ENCODE measurements at places on chromosomes 3 and 15.

- DNase-seq, result no peak
Measured at GRCh38 chr15:77641999-77642398, 9.3 kb upstream of the LINGO1 start.

- DNase-seq, result no peak
Measured at GRCh38 chr3:13111173-13111872, 38.1 kb upstream of the IQSEC1 start.

DNA sequence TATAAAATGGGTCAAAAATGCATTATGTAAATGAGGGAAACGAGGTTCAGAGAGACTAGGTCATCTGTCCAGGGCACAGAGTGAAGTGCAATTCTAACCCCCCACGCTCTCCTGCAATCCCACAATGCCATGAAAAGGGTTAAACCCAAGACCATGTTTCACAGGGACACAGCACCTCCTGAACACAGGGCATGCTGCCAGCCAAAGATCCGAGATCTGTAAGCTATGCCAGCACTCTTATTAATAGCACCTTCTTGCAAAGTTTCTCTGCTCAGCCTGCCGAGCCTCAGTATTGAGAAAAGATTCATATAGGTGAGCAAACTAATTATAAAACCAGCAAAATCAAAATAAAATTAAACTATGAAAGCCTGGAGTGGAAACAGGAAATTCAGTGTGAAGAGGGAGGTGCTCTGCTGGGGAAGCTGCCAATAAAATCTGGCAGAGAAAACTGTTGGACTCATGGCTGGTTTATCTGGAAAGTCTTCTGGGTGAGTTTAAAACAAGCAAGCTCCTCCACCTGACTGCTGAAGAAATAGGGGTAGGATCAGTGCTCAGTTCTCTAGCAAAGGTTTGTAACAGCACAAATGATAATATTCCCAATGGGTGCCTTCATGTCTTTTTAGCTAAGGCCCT is 50.3 kb downstream of the LRIG1 start:
- DNase-seq, result peak; percentile 36

DNA sequence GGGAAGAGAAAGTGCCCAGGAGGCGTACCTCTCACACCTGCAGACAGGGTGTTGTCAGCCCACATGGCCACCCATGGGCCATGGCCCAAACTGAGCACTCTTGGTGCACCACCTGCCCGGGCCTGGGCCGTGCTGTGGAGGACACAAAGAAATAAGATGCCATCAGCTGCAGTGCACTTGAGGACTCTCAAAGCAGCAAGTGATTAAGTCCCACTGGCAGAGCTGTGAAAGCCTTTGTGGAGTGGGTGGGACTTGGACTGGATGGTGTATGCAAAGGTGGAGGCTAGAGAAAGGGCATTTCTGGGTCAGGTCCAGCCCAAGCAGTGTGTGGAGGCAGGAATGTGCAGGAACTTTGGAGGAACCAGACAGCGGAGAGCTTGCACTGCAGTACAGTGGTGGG is 122.3 kb downstream of the MEGF11 start:
- DNase-seq, result no peak

GRCh38 chr3:131804565-131805133 is 230.2 kb downstream of the CPNE4 start:
- peak; percentile 93 for DNase-seq

DNA sequence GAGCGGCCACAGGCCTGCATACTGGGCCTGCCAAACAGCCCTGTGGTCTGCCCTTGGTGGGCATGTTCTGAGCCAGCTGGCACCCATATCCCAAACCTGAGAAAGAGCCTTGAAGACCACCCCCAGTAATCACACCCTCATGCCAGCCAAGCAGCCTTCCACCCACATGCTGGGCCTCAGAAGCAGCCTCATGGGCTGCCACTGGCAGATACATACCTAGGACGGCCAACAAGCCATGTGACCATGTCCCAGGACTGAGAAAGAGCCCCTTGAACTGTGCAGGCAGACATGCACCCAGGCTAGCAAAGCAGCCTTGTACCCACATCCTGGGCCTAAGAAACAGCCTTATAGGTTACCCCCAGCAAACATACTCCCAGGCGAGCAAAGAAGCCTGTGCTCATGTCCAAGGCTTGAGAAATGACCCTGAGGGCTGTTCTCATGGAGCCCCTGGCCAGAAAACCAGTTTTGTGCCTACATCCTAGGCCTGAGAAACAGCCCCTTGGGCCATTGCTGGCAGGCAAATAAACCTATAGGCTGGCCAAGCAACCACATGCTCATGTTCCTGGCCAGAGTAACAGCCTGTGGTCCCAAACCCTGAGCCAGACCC is 24.9 kb downstream of the TUBGCP5 start:
- no peak for DNase-seq
